Suppressor macrophage (primary cell): ENCODE measurements at places on chromosomes 13 and 19.

DNA sequence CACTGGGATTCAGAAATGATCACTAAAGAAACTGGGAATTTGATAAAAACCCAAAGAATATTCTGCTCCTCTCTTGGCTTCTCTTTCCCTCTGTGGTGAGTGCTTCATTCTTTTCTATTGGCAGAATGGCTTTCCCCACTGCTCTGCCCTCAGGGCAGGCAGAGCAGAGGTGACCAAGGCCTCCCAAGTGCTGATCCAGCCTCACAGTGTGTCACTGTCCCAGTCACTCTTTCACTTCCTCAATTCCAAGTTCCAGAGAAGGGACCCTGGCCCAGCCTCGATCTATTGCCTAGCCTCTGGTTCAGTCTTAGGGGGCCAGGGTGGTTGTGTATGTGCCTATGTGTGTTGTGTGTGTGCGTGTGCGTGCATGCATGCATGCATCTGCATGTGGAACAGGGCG lies 180.6 kb upstream of the TMTC4 start:
- peak; percentile 2 for DNase-seq

DNA sequence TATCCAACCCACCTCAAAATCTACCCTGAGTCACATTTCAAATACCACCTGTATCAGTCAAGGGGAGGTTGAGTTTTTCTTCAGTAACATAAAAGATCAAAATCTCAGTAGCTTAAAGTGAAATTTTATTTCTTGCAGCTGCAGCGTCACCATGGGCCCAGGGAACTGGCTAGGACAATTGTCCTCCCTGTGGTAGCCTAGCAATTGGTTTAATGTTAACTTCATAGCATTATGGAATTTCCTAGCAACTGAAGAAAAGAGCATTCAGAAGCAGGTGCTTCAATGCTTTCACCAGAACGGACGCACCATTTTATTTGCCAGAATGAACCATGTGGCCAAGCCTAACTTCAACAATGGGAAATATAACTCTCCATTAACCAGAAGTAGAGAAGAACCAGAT lies 359.3 kb upstream of the TSHZ3 start:
- no peak for DNase-seq

DNA sequence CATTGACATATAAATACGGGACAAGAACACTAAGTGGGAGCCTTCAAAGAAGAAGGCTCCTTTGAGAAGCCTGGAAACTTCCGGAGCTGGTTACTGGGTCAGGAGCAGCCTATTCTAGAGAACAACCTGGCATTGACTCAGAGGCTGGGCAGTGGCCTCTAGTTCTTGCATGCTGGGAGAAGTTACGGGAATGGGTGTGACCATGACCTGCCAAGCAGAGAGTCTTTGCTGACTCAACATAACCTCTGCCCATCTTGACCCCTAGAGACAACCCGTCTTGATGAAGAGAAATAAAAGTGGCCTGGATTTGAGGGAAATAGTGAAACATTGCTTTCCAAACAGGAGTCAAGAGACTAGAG lies 21.0 kb downstream of the STARD13 start:
- DNase-seq: no peak

DNA sequence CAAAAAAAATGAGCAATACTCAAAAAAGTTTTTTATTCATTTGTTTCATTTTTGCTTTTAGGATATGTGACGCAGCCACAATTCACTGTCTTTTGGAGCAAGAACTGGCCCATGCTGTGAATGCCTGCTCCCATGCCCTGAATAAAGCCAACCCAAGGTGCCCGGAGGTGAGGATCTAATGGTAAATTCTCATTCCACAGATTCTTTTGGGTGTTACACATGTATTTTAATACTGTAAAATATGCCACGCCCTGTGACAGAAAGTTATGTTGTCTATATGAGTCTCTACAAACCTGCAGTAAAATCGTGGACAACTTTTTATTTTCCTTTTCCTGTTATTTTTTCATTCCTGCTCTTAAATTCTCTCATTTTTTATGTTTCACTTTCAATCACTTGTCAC lies 57.5 kb upstream of the AKAP11 start:
- DNase-seq: no peak

- no peak for DNase-seq
Observed at GRCh38 chr13:50449465-50449864, 394.0 kb downstream of the DLEU7 start.

DNA sequence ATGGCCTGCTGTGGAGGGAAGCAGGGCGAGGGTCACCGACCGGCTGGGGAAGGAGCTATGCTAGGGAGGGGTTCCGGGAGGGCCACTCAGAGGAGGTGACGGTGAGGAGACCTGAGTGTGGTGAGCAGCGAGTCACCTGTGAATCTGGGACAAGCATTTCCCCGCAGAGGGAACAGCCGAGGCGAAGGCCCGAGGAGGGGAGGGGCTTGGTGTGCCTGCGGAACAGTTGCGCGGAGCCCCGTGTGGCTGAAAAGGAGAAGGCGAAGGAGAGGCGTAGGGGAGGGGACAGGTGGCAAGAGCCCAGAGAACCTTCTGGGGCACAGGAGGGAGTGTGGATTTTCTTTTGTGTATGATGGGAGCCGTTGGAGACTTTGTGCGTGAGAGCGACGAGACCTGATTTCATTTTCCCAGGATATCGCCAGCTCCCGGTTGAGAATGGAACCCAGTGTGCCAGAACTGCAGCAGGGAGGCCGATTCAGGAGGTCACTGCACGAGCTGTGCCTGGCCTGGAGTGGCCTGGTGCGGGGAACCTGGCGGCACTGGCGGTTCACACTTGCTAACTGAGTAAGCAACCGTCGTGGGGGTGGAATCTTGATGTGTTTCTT lies 117.7 kb upstream of the ZNF507 start:
- DNase-seq: no peak

DNA sequence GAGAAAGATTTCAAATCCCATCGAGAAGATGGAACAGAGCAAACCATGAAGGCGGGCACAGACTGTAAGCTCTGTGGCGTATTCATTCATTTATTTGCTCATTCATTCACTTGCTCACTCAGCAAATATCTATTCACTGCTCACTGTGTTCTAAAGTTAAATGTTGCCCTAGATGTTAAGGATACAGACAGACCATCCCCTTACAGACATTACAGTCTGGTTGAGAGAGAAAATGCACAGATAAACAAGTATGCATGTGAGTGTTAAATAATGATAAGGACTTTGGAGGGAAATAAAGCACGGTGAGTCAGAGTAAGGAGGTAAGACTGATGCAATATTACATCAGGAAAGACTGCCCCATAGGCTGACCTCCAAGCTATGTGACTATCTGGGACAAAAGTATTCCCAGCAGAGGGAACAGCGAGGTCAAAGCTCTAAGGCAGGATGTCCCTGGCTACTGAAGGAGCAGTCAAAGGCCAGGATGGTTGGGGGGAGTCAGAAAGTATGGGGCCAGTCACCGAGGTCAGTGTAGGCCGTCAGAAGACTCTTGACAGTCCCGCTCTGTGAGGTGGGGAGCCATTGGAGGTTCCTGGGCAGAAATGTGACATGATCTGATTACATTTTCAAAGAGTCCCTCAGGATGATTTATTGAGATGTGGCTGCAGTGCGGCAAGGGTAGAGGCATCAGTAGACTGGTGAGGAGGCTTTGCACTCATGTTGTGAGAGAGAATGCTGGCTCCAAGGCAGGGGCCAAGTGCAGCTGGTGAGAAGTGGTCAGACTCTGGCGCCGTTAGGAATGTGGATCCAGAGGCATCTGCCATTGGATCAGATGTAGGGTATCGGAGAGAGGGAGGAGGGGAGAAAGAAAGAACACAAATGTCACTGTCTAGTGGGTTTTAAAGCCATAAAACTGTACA lies 37.9 kb downstream of the MBNL2 start:
- peak; percentile 49 for DNase-seq

- DNase-seq: no peak
Observed at GRCh38 chr13:26978081-26978860, 193.3 kb downstream of the USP12 start.

DNA sequence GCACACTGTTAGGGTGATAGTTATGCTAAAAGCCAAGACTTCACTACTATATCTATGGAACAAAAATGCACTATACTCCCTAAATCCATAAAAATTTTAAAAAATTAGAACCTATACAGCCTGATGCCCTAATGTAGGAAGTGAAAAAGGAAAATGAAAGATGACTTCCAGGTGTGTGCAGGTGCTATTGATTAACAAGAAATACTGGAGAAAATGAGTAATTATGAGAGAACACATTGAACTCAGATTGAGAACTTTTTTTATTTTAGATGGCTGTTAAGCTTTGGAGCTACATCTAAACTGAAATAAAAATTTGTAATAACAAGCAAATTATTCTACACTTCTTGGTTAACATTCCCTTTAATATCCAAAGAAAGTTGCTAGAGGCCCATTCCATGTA lies 1015.7 kb downstream of the PCDH9 start:
- DNase-seq: no peak

DNA sequence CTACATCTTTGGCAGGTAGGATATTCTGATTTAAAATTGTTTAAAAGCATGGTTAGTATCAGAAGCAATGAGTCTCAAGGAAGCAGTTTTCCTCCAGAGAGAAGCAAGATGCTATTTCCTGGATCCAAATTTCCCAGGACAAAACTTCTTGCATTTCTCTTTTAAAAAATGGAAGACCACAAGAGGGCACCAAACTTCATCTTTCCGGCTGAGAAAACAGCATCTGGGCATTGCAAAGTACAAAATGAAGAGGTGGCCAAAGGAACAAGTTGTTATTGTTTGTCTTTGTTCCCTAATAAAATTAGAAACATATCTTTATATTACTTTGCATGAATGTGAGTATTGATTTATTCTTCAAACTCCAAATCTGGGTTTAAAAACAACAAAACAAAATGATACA lies 60.0 kb upstream of the LRCH1 start:
- DNase-seq: peak; percentile 66

- DNase-seq: no peak
Observed at GRCh38 chr13:101869553-101869952, 417.1 kb downstream of the ITGBL1 start.

GRCh38 chr19:37362733-37363132 lies 8.2 kb upstream of the ZNF527 start:
- DNase-seq: peak; percentile 5

DNA sequence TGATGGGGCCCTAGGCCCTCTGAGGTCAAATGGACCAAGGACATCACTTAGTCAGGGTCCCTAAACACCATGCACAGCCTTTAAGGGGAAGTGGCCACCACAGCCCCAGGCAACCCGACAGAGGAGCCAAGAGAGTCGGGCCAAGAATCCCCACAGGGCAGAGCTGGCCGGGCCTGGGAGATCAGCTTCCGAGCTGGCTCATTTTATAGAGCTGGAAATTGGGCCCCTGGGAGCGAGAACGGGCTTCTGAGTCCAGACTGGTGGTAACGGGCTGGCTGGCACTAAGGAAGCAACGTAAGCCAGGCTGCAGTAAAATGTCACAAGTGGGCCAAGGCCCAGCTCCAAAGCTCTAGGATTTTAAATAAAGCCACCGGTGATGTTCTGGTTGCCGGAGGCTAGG lies 51.1 kb downstream of the HSPH1 start:
- DNase-seq: no peak

- peak; percentile 72 for DNase-seq
Observed at GRCh38 chr19:39937787-39938186, 3.4 kb upstream of the FCGBP start.

DNA sequence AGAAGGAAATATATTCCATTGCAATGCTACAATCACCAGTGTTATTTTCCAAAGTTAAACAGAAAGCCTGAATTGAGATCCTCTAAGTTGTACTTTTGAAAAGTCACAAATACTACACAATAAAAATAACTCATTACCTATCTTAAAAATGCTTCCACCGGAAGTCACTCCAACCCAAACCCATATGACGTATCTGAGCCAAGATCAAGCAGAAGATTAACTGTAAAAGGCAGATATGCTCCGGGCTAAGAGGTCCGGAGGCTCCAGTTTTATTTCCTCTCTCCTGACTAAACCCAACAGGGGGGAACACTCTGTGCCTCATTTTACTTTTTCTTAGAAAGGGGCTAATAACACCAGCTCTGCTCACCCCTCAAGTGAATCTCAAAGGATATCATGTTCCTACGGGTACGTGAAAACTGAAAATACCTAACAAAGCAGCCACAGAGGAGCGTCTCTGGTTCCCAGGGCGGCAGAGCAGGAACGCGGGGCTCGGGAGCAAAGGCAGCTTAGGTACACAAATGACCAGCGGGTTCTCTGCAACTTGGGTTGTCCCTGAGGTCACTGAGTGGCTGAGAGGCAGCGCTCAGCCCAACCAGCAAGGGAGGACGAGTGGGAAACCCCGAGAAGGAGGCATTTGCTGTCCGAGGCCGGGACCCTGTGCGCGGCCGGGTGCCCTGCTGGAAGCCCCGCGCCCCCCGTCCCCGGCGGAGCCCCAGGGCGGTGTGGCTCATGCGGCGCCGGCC lies 750 bp downstream of the RAB20 start:
- peak; percentile 67 for DNase-seq

GRCh38 chr19:39428283-39429112 lies 7.3 kb downstream of the RPS16 start:
- DNase-seq: no peak

- peak; percentile 48 for DNase-seq
Observed at GRCh38 chr19:48836089-48837017, at the start of gene HSD17B14. TSS of gene HSD17B14 (minus strand) at chr19:48836491. CDS start at chr19:48836411, 80 bp downstream.

GRCh38 chr19:57812226-57812625 lies 2.5 kb downstream of the ZNF552 start:
- DNase-seq: peak; percentile 55
